ENCODE measurements at places on chromosomes 1 and 21. TPM values are rescaled to one million over a fixed set of nuclear protein-coding genes. Genes with fewer than 3 reads are reported as not detected.

The PDE4B gene
- 29.9 TPM for total RNA-seq

The CD53 gene
- total RNA-seq, result not detected

The JAM2 gene
- total RNA-seq, result 0.79 TPM

The FNBP1L gene
- total RNA-seq, result 21.3 TPM

The CDA gene
- total RNA-seq, result 1.1 TPM

The UBASH3A gene
- total RNA-seq, result not detected

The SFN gene
- 0.20 TPM for total RNA-seq

The PTPN22 gene
- 3.1 TPM for total RNA-seq

The AHDC1 gene
- 4.7 TPM for total RNA-seq

The FCRL5 gene
- not detected for total RNA-seq

The TTC39A gene
- 5.3 TPM for total RNA-seq

The APCS gene
- total RNA-seq, result not detected

The ZMYND12 gene
- total RNA-seq, result 0.34 TPM

The KTI12 gene
- total RNA-seq, result 17.3 TPM

The HCN3 gene
- 0.20 TPM for total RNA-seq

The BACH1 gene
- 15.1 TPM for total RNA-seq

The EVA1B gene
- total RNA-seq, result 88.9 TPM

The TLCD4 gene
- total RNA-seq, result 0.07 TPM

The CR1 gene
- total RNA-seq, result under 0.01 TPM

The OR14K1 gene
- not detected for total RNA-seq

The BMP8B gene
- total RNA-seq, result not detected

The KCNJ15 gene
- total RNA-seq, result 0.47 TPM

The CYP4A11 gene
- total RNA-seq, result not detected

The STIL gene
- total RNA-seq, result 16.8 TPM

The HPDL gene
- total RNA-seq, result 9.3 TPM

The PFKFB2 gene
- 1.8 TPM for total RNA-seq

The PLXNA2 gene
- total RNA-seq, result 123 TPM

The GNAT2 gene
- total RNA-seq, result 0.34 TPM

The TDRD10 gene
- total RNA-seq, result 2.6 TPM

The SPRR2A gene
- total RNA-seq, result not detected

The TRIM67 gene
- not detected for total RNA-seq

The VWA5B1 gene
- not detected for total RNA-seq

The LCE2C gene
- not detected for total RNA-seq

The FLG gene
- not detected for total RNA-seq

The SMYD2 gene
- total RNA-seq, result 55.3 TPM

The ADGRL4 gene
- total RNA-seq, result 166 TPM

The CYP4A22 gene
- not detected for total RNA-seq

The UMODL1 gene
- total RNA-seq, result not detected

The SERPINC1 gene
- not detected for total RNA-seq

The CASQ1 gene
- total RNA-seq, result not detected

The YRDC gene
- total RNA-seq, result 30.7 TPM

The LRRC39 gene
- 0.13 TPM for total RNA-seq

The TNFRSF9 gene
- total RNA-seq, result 0.89 TPM

The RIMKLA gene
- total RNA-seq, result not detected

The TRIM46 gene
- 1.4 TPM for total RNA-seq

The PLEKHN1 gene
- total RNA-seq, result 1.3 TPM

The GBP2 gene
- 27.1 TPM for total RNA-seq

The HPCAL4 gene
- not detected for total RNA-seq

The FAM110D gene
- 4.7 TPM for total RNA-seq

The FAAH gene
- total RNA-seq, result 0.30 TPM

All from mammary microvascular endothelial cell (primary cell).